Activated naive CD4-positive, alpha-beta T cell treated with anti-CD3 and anti-CD28 coated beads, Interleukin-2, amount 10 ng/mL, durations not matched to agents 7 days and 5 days (primary cell): ENCODE measurements at places on chromosomes 1 and 21.

DNA sequence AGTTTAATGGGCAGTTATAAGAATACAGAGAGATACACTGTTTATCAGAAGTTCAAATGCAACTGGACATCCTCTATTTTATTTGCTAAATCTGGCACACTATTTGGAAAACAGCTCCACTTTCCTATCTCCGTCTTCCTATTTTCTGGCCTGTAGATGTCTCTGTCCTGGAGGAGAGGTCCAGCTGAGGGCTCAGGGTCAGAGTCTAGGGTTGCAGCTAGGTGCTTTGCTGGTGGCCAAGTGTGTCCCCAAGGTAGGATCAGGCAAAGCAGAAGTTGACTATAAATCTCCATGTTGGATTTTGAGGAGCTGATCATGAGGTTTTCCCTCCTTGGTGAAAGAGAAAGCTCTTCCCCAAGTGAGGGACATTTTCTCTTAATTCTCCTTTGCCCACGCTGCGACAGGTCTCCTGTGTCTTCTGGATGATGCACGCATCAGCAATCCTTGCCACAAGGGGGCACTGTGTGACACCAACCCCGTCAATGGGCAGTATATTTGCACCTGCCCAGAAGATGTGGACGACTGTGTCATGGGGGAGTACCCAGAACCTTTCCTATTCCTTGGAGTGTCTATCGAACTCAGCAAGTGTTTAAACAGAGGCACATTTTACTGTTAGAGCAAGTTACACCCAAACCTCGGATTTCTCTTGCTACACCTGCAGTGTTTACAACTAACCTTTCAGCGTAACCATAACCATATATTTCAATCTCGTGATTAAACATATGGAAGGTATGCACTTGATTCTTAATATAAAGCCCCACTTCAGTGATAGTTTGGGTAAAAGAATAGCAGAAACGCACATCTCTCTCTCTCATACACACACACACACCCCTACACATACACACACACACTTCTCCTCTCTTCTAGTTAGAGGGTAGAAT lies 10.2 kb downstream of the ADAM30 start:
- peak; percentile 77 for DNase-seq

DNA sequence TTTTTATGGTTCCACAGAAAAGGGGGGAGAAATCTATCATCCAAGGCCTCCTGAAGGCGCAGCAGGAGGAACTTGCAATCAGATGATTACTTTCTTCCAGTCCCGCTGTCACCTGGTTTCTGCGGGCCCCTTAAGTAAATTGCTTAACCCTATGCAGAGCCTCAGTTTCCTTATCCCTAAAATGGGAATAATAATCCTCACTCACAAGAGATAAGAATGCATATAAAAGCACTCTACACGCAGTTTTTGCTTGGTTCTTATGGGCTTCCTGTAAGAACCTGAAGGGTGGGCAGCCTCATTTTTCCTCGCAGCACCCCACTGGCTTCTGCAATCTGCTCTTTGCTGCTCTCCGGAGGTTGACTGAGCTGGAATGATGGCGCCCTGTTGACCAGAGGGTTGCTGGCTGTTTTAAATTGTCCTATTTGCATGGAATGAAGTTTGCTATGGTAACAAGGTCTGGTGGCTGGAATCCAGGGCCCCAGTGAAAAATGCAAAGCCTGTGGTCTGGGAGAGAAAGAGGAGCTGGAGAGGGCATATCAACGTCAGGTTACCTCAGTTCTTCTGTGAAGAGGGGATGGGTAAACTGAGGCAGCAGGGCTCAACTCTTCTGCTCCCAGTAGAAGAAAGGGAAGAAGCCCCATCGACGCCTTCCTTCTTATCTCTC lies 1.0 kb upstream of the KAZN start:
- no peak for DNase-seq

DNA sequence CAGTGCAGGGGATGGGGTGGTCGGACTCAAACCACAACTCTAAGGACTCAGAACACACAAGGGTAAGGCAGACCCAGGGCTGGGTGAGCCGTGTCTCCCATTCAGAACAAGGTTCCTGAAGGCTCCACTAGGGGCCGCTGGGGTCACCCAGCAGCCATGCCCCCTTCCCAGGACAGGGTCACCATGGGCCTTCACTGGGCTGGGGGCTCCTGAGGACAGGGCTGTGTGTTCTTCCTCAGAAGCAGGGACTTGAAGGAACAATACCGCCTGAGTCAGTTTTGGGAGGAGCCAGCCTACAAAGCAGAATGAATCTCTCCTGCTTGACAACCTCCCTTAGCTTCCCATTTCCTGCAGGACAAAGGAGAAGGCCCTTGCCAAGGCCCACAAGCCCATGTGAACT lies 15.4 kb downstream of the RIMS3 start:
- DNase-seq, result no peak

- DNase-seq, result no peak
Measured at GRCh38 chr1:111163363-111163762, 23.3 kb downstream of the CEPT1 start.

DNA sequence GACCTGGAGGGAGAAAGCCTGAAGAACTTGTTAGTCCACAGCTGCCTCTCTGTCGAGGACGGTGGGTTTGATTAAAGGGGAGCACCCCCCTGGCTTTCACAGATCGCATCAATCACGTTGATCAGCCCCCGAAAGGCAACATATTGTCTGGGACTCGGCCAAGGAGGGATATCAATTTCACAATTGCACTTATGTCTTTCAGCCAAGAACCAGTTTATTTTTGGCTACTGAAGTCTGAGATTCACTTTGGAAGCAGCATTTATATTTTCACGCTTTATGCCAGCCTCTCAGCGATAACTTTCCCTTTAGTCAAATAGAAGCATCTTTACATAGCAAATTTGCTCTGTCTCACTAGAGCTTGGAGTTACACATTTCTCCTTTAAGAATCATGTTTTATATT lies 253.2 kb upstream of the RRP15 start:
- no peak for DNase-seq

DNA sequence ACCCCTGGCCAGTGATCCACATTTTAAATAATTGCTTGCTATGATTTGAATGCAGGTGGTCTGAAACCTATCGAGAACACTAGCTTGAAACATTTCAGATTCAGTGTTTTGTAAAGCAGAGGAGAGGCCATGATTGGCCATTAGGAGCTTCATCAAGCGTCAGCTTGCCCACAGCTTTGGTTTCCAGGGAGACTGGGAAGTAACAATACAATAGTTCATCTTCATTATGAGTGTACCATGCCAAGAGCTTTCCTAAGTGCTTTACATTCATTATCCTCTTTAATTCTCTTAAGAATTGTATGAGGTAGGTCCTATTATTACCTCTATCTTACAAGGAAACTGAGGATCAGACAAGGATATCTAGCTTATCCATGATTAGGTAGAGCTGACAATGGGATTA lies 27.7 kb upstream of the ATP5PO start:
- DNase-seq, result no peak

GRCh38 chr1:12251442-12251841 lies 21.6 kb downstream of the VPS13D start:
- DNase-seq, result no peak

- DNase-seq, result no peak
Measured at GRCh38 chr1:110390692-110391245, at the start of gene SLC16A4. SLC16A4 (minus strand) TSS chr1:110391026; CDS start chr1:110389323, 1,703 bp downstream.

DNA sequence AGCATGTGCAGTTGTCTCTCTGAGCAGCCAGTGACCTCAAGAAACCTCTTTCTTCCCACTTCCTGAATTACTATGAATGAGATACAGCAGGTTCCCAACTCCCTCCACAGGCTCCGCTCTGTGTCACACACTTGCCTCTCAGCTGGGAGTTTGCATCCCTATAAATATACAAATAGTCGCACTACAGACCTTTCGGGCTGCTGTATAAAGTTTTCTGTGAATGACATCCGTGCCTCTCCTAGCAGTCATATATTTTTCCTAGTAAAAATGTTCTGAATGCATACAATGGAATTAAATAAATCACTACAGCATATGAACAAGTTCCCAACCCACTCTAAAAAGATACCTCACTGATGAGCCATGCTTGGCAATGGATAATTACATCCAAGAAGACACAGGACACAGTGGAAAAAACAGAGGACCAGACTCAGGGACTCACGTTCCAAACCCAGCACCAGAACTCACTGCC lies 66.8 kb downstream of the CAPZB start:
- DNase-seq, result no peak

DNA sequence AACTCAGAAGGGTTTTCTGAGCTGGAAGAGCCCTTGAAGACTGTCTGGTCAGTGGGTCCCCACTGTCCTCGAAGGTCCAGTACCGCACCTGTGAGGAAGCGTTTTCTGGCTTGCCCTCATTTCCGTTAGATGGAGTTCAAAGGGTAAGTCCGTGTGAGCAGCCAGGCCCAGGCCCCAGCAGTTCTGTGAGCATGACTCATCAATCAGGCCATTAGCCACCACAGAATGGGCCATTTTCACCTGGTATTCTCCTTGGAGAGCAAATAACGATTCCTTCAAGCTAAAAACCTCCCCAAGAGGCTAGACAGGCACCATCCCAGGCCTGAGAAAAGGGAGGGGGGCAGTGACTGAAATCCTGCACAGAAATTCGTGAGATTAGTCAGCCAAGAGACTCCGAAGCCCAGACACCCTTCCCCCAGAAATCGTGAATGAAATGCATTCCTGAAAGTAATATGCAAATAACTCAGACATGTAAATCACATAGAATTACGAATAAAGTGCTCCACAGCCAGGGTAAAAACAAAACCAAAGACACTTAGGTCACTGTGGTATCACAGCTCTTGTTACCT lies 66.0 kb downstream of the BCAR3 start:
- no peak for DNase-seq

GRCh38 chr1:203544485-203544884 lies 50.5 kb downstream of the OPTC start:
- DNase-seq, result no peak

GRCh38 chr1:70228670-70229069 lies 7.5 kb downstream of the SRSF11 start:
- no peak for DNase-seq

- no peak for DNase-seq
Measured at GRCh38 chr1:29579821-29580425, 343.6 kb downstream of the PTPRU start.

- no peak for DNase-seq
Measured at GRCh38 chr1:178271471-178271870, 177.6 kb downstream of the RASAL2 start.

DNA sequence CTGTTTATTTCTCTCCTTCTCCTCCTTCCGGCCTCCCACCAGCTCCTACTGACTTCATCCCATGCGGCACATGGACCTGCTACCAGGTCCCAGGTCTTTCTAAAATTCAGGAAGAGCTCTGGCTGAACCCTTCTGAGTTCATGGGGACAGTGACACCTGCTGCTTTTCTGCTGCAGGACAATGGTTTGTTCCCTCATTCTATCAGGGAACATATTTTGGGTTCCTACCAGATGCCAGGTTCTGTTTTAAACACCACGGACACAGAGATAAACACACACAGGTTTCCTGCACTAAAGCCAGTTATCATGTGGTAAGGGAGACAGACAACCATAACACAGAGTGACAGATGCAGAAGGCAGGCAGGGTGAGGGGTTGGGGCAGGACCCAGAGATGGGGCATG lies 114.0 kb upstream of the RAB4A start:
- DNase-seq, result peak; percentile 25

DNA sequence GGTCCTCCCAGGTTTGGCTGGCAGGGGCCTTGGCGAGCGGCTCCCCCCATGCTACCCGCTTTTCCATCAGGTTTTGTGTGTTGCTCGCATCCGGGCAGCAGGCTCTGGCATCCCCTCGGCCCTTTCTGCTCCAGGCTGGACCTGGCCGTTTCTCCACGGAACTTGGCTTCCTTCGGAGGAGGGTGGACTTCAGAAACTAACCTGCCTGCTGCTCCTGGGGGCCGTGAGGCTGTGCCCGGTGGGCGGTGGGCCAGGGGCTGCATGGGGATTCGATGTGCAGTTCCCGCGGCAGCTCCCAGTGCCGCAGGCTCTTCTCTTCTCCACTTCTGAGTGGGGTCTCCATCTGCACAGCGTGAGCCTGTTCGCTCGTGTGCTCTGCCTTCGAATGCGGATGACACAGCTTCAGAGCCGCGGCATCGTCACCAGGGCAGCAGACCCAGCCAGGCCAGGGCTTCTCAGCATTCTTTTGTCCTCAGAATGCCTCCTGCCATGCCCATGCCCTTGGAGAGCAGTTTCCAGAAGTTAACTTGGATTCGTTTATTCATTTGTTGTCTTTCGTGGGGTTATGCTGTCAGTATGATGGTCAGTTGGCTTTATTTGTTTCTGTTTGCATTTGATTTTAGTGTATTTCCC lies 36.4 kb downstream of the PRKCZ start:
- no peak for DNase-seq

DNA sequence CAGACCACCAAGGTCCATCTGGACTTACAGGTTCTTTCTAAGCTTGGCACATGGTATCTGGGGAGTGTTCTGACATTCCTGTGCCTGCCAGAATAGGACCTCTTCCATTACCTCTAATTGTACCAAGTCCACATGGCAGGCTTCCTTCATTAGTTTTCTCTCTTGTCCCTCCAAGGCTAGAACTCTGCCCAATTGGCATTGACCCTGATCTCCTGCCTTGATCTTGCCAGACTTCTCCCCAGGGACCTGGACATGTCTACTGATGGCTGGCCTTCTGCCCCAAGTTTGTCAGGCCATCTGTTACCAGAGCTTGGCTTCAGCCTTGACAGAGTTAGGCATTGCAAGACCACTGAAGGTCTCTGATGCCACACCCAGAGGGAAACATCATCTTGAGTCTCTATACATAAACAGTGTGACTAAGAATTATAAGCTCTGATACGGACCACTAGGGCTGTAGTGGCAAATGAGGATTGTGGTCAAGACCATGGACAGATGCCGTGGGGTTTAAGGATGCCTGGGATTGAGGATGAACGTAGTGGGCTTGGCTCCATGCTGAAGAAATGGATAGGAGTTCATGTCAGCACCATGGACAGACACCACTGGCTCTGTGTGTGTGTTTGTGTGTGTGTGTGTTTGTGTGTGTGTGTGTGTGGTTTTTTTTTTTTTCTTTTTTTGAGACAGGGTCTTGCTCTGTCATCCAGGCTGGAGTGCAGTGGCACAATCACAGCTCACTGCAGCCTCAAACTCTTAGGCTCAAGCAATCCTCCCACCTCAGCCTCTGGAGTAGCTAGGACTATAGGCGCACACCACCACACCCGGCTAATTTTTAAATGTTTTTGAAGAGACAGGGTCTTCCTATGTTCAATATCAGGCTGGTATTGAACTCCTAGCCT lies 19.5 kb upstream of the PSMB2 start:
- peak; percentile 34 for DNase-seq

DNA sequence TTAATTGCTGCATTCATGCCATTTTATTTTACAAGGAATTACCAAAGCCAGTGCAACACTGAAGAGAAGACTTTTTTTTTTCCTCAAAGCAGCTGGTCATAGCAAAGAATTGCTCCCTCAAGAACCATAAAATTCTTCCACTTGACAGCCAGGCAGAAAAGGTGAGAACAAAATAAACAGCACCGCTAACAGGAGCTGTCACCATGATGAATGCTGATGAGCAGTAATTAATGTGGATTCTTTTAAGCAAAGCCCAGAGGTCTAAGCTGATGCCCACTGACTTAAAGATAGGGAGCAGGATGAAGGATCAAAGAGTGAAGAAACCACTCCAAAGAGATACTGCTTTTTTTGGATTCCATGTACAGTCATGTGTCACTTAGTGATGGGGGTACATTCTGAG lies 428.4 kb downstream of the BRINP3 start:
- no peak for DNase-seq
